OCI-LY7 (cell line): ENCODE measurements at places on chromosomes 7 and 10.

DNA sequence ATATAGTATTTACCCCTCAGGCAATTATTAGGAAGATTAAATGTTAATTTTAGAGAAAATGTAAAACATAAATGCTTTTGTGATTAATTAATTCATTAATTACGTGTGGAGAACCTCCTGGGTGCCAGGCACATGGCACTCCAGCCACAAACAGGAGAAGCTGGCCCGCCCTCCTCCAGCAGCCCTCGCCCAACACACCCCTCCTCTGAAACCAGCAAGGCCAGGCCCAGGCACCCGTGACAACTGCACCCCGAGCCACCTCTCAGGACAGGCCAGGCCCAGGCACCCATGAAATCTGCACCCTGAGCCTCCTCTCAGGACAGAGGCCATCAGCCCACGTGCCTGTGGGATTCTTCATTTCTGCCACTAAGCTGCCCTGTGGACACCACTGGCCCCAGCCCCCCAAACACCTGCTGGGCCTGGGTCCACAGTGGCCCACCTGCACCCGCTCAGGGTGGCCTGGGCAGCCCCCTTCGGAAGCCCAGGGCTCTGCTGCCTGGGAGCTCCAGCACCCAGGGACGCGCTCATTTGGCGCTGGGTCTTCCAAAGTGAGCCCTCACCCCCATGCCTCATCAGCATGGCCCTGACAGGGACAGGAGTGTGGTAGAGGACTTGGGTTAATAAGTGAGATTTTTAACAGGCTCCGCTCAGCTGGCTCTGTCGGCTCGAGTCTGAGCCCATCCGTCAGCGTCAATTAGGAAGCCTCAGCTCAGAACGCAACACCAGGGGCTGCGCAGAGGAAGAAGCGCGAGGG is 482.1 kb downstream of the DNAJB6 start:
- no peak for DNase-seq

DNA sequence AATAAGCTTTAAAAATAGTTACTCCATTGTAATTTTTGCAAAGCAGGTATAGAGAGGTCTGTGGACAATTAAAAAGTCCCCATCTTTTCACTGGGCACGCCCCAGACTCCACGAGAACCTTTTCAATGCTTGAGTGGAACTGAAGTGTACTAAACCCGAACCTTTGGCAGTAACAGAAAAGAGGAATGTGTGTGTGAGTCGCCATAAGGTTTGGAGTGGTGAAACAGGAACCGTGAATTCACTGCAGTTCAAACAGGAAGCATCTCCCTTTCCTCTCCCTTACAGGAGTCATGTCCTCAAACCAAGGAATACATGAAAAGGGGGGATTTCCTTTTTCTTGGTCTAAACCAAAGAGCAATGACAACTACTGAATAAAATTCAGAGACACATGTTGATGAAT is 23.2 kb downstream of the NDUFB2 start:
- no peak for DNase-seq

- DNase-seq, result no peak
These were observed 71.0 kb upstream of the GTF2I start for GRCh38 chr7:74586258-74587175.

DNA sequence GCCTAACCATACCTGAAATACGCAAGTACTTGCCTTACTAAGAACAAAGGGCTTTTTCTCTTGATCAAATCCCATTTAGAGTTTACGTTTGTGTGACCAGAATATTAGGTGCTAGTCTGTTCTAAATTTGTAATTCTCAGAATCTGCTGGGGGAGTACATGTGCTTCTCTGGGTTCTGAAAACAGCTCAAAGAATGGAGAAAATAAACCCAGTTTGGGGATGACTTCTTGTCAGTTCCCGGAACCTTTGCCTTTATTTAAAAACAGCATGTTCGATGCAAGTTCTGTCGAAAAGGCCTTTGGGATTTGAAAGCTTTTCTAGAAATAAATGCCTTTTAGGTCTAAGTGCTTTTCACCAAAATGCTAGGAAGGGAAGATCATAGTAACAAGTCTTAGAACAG is 147.0 kb downstream of the ARID5B start:
- no peak for DNase-seq

- DNase-seq, result no peak
These were observed 53.5 kb downstream of the EPDR1 start for GRCh38 chr7:37973915-37974314.

GRCh38 chr7:132783824-132784223 is 207.6 kb upstream of the PLXNA4 start:
- DNase-seq, result no peak

DNA sequence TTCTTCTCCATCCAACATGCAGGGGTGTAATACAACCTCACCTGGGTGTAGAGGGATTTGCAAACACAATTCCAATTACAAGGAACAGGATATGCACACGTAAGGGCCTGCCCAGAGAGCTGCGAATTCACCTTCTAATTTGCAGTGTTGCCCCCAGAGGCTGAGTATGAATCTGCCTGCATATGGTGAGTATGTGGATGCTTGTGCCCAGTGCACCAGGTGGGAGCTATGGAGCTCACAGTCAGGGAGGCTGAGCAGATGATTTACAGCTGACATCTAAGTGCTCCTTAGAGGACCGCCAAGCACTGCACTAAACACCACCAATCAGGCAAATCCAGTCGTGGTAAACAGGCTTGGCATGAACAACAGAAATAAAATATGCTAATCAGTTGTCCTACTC is 132.0 kb downstream of the RELN start:
- no peak for DNase-seq

DNA sequence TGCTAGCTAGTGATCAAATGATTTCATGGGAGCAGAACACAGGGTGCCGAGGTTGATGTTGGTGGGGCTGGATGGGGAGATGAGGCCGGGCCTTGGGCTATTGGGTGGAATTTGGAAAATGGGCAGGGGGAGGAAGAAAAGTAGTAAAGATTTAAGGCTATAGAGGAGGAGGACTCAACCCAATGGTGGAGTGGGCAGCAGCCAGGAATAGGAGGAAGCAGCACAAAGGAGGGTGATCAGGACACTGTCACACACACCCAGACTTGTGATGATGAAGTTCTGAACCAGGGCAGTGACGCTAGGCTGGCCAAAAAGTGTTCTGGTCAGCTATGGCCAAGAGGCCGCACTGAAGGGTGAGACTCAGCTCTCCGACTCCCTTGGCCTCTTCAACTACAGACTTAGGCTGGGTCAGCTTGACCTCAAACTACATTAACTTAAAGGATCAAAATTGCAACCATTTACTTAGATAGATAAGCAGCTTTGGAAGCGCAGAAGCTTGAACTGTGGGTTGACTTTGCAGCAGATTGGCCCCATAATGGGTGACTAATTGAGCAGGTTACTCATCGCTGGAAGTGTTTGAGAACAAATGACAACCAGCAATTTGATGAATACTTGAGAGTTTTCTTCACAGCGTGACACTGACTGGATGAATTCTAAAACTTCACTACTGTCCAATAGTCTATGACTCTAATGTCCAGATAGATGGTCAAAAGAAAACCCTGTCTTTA is 29.4 kb upstream of the GPR26 start:
- no peak for DNase-seq

DNA sequence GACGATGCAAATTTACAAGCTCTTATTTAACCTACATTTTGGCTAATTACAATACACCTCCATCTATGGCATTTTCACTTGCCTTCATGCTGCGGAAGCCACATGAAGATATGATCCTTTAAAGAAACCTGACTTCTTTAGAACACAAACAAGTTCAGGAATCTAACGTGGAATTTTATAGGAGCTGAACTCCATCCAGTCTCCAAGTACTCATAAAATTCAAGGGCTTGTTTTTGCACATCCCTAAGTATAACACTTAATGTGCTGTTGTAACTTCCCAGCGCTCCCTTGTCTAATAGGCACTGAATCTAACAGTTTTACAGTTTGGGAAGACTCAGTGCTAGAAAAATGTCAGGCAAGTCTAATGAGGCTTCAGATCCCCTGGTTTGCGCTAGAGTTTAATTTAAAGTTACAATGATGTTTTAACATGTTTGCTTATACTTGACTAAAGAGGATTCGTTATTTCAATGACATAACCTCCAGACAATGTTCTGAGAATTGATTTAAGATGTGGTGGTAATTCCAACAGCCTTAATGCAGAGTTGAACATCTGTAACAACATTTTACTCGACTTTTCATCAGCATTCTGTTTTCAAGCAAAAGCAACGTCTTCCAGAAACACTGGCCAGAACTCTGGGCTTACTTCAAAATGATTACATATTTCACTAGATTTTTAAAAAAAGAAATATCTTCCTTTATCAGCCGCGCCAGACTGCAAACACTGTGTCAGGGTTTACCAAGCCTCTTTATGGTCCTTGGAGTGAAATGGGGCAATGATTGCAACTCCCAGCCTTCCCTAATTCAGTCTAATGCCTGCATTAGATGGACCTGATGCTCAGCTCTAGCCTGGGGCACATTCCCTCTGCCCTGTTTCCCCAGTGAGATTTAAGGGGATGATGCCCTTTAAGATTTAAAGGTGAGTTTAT is 664.3 kb downstream of the KCNMA1 start:
- no peak for DNase-seq

DNA sequence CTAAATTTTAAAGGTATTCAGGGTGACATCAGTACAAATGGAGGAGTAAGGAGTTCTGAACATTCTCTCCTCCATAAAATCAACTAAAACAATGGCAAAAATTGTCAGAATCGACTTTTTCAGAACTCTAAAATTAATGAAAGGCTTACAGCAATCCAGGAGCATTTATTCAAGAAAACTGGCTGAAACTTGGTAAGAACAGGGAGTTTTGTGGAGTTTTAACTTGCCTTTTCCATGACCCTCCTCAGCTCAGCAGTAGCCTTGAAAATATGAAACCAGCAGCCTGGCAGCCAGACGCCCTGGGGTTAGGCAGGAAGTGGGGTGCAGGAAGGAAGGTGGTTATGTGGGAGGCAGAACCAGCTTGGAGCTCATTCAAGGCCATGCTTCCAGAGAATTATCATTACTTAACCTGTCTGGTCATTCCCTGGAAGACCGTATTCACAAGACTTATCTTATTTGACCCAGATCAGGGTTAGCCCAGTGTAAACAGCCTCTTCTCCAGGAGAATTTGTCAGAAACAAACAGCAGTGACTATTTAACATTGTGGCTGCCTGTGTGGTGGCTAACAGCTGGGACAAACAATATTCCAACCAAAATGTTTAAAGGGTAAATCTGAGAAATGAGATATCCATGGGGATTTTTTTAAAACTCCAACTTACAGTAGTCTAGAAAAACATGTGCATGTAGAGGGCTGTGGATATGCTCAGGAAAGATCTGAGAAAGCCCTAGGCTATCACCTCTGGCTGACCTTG is 75.7 kb upstream of the MACROH2A2 start:
- DNase-seq, result no peak

- no peak for DNase-seq
These were observed 39.9 kb upstream of the WNT16 start for GRCh38 chr7:121288894-121289293.

- no peak for DNase-seq
These were observed 45.0 kb upstream of the DIP2C start for GRCh38 chr10:734481-734880.

DNA sequence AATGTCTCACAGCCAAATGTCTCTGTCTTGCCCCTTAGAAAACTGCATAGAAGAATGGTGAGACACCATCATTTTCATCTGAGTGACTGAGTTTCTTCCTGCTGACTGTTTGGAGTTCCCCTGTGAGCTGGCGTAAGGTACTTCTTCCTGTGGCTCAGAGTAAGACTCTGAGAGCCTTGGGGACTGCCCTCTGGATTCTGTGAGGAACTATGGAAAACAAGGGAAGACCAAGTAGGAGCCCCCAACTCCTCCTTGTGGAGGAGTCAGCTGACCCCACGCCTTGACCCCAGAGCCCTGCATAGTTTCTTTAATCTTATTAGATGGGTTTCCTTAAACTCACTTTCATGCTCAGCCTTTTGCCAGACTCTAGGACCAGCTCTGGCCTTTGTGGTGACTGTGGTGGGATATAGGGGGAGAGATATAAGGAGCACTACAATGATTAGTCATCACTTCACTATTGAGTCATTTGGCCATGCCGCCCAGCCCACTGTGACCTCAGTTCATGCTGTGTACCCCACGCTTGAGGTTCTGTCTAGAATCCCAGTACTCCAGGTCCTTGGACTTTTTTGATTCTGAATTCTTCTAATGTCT is 51.8 kb upstream of the FAM133B start:
- DNase-seq, result no peak

DNA sequence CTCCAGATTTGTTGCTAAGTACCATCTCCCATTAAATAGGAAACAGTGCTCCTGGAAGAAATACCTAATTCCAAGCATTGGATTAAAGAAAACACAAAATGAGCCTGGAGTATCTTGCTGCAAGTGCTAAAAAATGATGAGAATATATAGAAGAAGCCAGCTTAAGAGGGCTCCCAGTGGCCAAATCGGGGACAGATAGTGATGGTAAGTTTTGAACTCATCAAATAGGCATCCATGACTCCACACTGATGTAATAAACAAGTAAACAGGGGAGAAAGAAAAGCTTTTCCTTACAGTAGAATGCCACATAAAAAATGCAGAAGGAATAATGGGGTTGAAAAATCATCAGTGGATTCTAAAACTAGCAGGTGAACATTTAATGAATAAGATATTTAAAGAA is 72.4 kb downstream of the CTTNBP2 start:
- DNase-seq, result no peak

DNA sequence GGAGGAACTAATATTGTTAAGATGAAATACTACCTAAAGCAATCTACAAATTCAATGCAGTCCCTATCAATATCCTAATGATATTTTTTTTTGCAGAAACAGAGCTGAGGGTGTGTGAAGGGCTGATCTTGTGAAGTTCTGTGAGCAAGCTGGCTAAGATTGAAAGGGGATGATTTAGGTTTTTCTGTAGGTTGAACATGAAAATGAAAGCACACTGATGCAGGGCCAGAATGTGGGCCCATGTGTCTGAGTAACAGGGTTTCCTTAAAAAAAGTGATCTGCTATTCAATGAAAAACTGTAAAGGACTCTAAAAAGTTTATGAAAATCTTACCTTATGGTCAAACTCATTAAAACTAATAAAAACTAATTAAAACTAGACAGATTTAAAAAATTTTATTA is 47.4 kb downstream of the GRB10 start:
- DNase-seq, result no peak

GRCh38 chr10:28913436-28914237 is 236.3 kb downstream of the BAMBI start:
- DNase-seq, result no peak
